ENCODE measurements at places on chromosomes 1 and 21.

DNA sequence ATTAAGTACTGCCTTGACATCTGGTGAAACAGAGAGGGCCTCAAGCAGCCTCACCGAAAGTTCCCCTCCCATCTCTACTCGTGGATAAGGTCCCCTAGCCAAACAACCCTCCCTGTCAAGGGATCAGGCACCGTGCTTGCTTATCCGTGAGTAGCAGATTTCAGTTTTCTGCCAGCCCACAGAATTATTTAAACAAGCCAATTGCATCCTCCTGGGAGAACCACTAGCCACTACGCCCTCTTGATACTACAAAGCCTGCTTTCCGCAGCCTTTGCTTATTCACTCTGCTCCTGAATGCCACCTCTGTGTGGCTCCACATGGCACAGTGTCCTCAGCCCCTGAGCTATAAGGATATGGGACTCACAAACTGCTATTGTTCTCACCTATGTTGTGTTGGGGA is 5.9 kb upstream of the TFF2 start:
- DNase-seq = no peak

GRCh38 chr1:83882906-83883305 is 116.0 kb downstream of the TTLL7 start:
- no peak for DNase-seq

DNA sequence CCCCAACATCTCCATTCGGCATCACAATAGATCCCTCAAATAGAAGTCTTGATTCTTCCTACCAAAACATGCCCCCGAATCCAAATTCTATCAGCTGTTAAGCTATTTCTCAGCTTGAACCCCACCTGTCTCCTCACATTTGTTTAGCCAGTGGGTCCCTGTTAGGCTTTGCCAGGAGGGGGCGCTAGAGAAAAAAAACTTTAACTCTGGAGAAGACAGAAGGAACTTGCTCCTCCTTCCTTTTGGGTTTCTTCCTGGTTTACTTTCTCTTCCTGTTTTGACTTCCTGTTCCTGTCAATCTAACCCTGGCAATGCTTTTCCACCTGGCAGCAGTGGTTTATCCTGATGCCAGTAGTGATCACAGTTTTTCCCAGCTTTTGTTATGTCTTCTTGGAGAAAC is 95.6 kb upstream of the KCNK1 start:
- peak; percentile 27 for DNase-seq

- no peak for DNase-seq
Measured at GRCh38 chr1:39894884-39895495, 6.7 kb downstream of the MYCL start.

GRCh38 chr1:217498209-217498608 is 132.7 kb downstream of the GPATCH2 start:
- no peak for DNase-seq

DNA sequence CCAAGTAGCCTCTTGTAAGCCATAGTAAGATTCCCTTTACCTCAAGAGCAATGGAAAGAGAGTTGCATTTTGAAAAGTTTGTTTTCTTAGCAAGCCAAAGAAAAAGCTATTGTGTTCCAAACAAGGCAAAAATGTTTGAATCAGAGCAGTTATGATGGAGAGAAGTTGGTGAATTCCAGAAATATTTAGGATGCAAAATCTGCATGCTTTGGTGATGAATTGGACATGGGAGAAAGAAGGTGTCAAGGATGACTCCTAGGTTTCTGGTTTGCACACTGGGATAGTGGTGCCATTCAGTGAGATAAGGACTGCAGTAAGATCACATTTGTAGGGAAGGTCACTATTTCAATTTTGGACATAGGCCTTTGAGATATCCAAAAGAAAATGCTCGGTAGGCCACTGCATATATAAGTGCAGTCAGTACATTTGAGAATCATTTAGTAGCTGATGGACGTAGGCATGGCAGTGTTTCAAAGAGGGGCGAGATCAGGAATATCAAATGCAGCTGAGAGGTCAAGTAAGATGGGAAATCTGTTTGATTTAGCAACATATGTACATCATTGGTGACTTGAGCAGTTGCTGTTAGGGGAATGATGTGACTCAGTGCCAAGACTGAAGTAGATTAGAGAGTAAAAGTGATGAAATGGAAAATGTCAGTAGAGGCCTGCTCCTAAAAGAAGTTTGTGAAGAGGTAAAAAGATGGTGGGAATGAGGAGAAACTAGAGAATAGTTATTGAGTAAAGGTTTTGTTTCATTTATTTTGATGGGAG is 33.9 kb upstream of the GPR25 start:
- no peak for DNase-seq

Data from CD14-positive monocyte (primary cell).